ENCODE measurements at places on chromosomes 2 and 18. TPM values are rescaled to one million over a fixed set of nuclear protein-coding genes. Genes with fewer than 3 reads are reported as not detected.

The HSPE1 gene
- 118 TPM for total RNA-seq

The ALPP gene
- not detected for total RNA-seq

The PRSS56 gene
- total RNA-seq, result 0.15 TPM

The OSBPL6 gene
- 4.6 TPM for total RNA-seq

The IL37 gene
- total RNA-seq, result not detected

The ALKAL2 gene
- 1.3 TPM for total RNA-seq

The C2orf15 gene
- total RNA-seq, result 0.30 TPM

The DYNAP gene
- not detected for total RNA-seq

The KCNF1 gene
- total RNA-seq, result 0.17 TPM

The GPR39 gene
- not detected for total RNA-seq

The PIK3C3 gene
- total RNA-seq, result 34.1 TPM

The ASAP2 gene
- 10.1 TPM for total RNA-seq

The RGPD3 gene
- not detected for total RNA-seq

The RBBP8 gene
- 6.1 TPM for total RNA-seq

The STAT4 gene
- total RNA-seq, result 0.57 TPM

The SP9 gene
- total RNA-seq, result not detected

The SERPINB8 gene
- total RNA-seq, result 1.3 TPM

The MRPL30 gene
- 38.0 TPM for total RNA-seq

The TMEFF2 gene
- total RNA-seq, result 0.10 TPM

The RMC1 gene
- 12.6 TPM for total RNA-seq

The TMEM200C gene
- 0.32 TPM for total RNA-seq

The RNF144A gene
- 15.6 TPM for total RNA-seq

The SNED1 gene
- total RNA-seq, result 7.4 TPM

The CCBE1 gene
- 0.92 TPM for total RNA-seq

The RAPGEF4 gene
- total RNA-seq, result 16.6 TPM

The SULT1C4 gene
- total RNA-seq, result 3.2 TPM

The NOTO gene
- not detected for total RNA-seq

The FBXO48 gene
- total RNA-seq, result 0.92 TPM

The MBOAT2 gene
- 15.5 TPM for total RNA-seq

The ASB18 gene
- 3.8 TPM for total RNA-seq

The ANKRD29 gene
- 9.8 TPM for total RNA-seq

The TMEM182 gene
- total RNA-seq, result 176 TPM
